ENCODE measurements at places on chromosomes 5 and 9.

GRCh38 chr9:127698985-127699670 is 7.7 kb upstream of the CFAP157 start:
- peak; percentile 73 for DNase-seq

- DNase-seq: no peak
Observed at GRCh38 chr9:113509463-113509862, 45.9 kb downstream of the RGS3 start.

- DNase-seq: no peak
Observed at GRCh38 chr9:27462434-27462833, 61.7 kb upstream of the IFNK start.

- no peak for DNase-seq
Observed at GRCh38 chr5:157059093-157059539, at the start of gene HAVCR1. HAVCR1 (minus strand) TSS chr5:157059116; CDS start chr5:157057943, 1,173 bp downstream.

- no peak for DNase-seq
Observed at GRCh38 chr9:100084734-100085133, 14.1 kb downstream of the ERP44 start.

- DNase-seq: no peak
Observed at GRCh38 chr9:88593537-88594185, 58.7 kb downstream of the NXNL2 start.

DNA sequence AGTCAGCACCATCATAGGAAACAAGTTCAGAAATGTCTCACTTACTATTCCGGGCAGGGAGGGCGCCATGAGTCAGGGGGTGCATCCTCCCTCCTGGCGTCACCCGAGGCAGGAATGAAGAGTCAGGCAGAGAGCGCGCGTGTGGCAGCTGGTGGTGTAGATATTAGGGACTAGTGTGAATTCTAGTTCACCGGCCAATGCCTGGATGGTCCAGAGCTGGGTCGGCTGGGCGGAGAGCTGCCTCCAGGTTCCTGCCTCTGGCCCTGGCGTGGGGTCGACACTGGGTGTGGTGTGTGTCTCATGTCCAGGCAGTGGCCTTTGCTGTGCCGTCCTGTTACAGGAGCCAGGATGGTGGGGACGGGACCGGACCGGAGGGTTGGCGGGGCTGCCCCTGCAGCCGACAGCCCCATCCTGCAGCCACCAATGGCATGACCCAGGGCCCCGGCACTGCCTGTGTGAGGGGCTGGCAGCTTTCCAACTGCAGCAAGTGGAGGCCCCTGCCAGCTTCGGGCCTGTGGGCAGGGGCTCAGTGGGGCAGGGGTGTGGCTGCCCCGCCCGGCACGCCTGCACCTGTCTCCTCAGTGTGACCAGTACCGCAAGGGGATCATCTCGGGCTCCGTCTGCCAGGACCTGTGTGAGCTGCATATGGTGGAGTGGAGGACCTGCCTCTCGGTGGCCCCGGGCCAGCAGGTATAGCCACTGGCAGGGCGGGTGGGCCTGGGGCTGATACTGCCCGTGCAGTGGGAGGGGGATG is 9.1 kb downstream of the DIPK1B start:
- DNase-seq: no peak

DNA sequence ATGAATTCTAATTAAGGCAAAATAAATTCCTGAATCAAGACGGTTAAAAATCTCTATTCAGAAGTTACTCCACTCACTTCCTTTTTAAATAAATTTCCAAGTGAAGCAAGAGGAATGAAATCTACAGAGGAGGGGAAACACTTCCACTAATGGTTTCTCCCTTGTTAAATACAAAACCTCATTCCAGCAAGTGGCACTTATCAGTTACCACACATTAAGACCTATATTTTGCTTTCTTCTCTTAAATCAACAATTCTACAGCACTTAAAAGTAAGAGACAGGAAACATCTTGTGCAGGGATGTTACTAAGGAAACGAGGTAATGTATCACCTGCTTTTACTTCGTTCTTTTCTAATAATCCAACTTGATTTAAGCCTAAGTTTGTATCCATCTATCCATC is 172.6 kb downstream of the RAPGEF6 start:
- no peak for DNase-seq

DNA sequence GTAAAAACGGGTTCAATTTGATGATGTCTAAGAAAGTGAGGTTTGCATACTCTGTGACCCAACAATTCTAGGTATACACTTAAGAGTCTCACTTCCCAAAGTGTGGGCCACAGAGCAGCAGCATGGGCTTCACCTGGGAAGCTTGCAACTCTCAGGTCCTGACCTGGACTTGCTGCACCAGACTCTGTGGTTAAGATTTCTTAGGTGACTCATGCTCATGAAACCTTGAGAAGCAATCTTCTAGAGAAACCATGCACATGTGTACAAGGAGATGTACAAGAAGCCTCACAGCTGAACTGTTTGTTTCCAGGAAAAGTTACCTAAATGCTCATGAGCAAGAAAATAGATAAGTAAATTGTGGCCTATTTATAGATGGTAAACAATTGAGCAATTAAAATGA is 30.0 kb downstream of the DNAJC21 start:
- DNase-seq: no peak

- no peak for DNase-seq
Observed at GRCh38 chr5:29208024-29208423, 1985.5 kb upstream of the CDH6 start.

DNA sequence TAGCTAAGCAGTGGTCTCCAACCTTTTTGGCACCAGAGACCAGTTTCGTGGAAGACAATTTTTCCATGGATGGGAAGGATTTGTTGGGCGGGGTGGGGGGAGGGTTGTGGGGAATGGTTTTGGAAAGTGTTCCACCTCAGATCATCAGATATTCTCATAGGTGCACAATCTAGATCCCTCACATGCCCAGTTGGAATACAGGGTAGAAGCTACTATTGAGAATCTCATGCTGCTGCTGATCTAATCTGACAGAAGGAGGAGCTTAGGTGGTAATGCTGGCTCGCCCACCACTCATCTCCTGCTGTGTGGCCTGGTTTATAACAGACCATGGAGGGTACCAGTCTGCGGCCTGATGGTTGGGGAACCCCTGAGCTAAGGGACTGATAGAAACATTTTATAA is 662.7 kb upstream of the RGMB start:
- DNase-seq: no peak
